Naive B cell (primary cell): ENCODE measurements at places on chromosomes 3 and 15.

DNA sequence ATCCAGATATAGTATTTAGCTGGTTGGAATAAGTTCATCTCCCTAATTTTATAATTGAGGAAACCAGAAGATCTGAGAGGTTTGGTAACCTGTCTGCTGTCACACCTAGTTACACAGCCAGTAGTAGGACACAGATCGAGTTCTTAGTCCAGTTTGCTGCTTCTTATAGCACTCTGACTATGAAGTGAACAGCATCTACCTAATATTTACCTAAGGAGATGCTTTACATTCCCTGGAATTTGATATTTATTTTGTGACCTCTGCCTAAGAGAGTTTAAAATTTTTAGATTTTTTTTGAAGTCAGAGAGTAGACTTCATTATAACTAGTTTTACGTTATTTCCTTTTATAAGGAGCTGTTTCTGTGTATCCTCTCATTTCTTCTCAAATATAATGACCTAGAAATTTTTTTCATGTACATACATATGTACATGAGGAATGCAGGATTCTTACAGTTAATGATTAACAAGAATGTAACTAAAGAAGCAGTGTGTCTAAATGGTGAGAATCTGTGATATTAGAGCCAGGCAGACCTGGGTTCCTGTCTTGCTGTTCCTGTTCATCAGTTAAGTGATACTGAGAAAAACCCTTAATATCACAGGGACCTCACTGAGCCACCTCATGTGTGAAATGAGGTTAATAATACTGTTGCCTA is 4.3 kb downstream of the ARHGEF26 start:
- H3K4me3 ChIP-seq = no peak overlapping the region
- H3K36me3 ChIP-seq = no peaks in the 10 kb centered on the region
- peaks cover 11% of the 10 kb centered on the region for H3K4me1 ChIP-seq
- no peak for DNase-seq

GRCh38 chr3:5006755-5007202 is 27.5 kb downstream of the BHLHE40 start:
- no peaks in the 10 kb centered on the region for H3K27me3 ChIP-seq
- peak; percentile 81 for DNase-seq
- peak overlapping the region; percentile 51 for H3K4me3 ChIP-seq
- peak overlapping the region; percentile 98 for H3K27ac ChIP-seq
- H3K36me3 ChIP-seq = no peaks in the 10 kb centered on the region
- H3K4me1 ChIP-seq = peaks cover 34% of the 10 kb centered on the region

DNA sequence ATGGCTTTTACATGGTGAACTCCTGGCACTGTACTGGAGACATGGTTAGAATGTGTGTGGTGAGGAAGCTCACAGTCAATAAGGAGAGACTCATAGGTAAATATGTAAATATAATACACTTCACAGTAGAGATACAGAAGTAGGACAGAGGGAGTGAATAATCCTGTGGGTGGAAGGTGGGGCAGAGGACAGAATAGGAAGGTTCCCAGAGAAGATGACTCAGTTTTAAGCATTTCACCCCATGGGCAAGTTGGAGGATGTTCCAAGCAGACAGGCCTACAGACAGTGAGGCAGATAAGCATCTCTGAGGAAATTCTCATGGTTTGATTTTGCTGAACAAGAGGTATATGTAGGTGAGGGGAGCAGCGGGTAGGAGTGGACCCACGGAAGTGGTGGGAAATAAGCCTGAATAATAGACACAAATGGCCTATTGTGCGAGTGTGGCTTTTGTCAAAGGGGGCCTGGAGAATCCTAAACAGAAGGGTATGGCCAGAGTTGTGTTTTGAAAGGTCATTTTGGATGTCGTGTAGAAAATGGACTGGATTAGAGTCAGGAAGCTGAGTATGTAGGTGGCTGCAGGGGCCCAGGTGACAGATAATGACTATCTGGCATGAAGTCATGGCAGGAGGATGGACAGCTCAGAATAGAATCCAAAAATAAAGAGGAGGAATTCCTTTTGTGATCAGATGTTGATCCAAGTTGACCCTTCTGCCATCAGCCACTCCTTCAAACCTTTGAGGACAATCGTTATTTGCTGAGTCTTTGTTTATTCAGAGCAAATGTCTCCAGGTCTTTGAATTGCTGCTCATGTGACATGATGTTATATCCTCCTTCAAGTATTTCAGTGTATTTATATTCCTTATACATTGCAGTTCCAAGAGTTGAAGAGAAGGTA is 97.3 kb upstream of the THRB start:
- H3K27ac ChIP-seq = no peak overlapping the region
- H3K27me3 ChIP-seq = peaks cover 9% of the 10 kb centered on the region
- H3K4me3 ChIP-seq = no peak overlapping the region
- H3K36me3 ChIP-seq = no peaks in the 10 kb centered on the region

DNA sequence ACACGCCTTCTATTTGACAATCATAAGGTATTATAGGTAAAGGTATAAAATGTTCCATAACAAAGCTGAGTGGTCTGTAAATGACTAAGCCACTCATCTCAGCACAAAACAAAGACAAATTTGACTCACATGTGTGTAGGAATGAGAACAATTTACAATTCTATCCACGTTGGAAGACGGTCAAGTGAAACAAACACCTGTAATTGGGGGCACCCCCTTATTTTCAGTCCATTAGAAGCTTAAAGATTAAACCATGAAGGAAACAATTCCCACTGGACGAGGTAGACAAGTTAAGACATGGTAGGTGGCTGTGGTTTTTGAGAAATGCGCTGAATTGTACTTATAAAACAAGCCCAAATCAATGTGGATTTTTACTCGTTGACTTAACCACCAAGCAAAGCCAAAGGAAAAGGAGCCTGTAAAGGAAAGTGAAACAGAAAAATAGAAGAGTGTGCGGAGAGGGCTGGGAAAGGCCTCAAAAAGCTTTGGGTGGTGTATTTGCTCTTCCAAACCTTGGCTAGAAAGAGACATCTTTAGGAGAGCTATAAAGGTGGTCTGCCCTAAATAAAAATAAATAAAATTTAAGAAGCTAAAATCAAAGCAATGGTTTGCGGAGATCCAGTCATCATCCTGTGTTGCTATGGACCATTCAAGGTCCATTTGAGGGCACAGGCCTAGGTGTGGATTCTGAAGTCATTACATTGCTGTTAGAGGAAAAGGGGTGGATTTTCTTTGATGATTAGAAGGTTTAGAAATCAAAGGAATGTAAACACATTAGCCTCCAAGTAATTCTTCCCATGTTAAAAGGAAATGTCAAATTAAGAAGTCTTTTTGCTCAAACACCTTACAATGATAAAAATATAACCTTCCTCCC is 135.0 kb downstream of the TFG start:
- no peak for DNase-seq
- H3K4me1 ChIP-seq = no peaks in the 10 kb centered on the region
- no peak overlapping the region for H3K4me3 ChIP-seq
- H3K27me3 ChIP-seq = peaks cover 4% of the 10 kb centered on the region
- no peaks in the 10 kb centered on the region for H3K36me3 ChIP-seq

DNA sequence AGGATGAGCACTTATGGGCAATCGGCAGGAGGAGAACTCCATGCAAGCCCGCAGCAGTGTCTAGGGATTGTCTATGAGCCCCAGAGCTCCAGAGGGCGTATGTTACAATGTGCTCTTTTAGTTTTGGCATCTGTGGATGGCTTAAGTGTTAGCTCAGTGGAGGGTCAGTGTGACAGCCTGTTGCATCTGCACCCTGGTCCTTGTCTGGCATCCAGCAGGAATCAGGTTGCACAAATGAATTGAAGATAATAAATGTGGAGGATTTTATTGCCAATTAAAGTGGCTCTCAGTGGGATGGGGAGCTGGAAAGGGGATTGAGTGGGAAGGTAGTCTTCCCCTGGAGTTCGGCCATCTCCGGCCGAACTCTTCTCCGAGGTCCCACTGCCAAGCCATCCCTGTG is 11.8 kb upstream of the PRICKLE2 start:
- H3K4me3 ChIP-seq = no peak overlapping the region
- H3K36me3 ChIP-seq = no peaks in the 10 kb centered on the region
- no peaks in the 10 kb centered on the region for H3K4me1 ChIP-seq
- no peak for DNase-seq

GRCh38 chr15:23081271-23081670 is 41.9 kb upstream of the TUBGCP5 start:
- H3K27me3 ChIP-seq = peaks cover 15% of the 10 kb centered on the region
- no peaks in the 10 kb centered on the region for H3K4me1 ChIP-seq
- H3K4me3 ChIP-seq = no peak overlapping the region
- no peak for DNase-seq
- no peak overlapping the region for H3K27ac ChIP-seq

- no peak for DNase-seq
- no peak overlapping the region for H3K27ac ChIP-seq
- no peaks in the 10 kb centered on the region for H3K36me3 ChIP-seq
- H3K27me3 ChIP-seq = no peaks in the 10 kb centered on the region
- no peaks in the 10 kb centered on the region for H3K4me1 ChIP-seq
These were observed 33.9 kb upstream of the STT3B start for GRCh38 chr3:31498791-31499190.

DNA sequence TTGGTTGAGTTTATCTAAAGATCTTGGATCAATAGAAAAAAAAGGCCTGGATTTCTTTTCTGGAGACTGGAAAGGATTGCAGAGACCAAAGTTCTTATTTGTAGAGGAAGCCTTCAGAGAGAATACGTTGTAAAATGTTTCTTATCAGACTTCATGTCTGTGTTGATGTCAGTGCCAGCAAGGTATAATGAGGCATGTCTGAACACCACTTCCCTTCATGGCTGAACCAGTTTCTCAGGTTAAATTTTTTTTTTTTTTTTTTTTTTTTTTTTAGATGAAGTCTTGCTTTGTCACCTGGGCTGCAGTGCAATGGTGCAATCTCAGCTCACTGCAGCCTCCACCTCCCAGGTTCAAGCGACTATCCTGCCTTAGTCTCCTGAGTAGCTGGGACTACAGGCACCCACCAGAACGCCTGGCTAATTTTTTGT is 17.8 kb upstream of the ZNF774 start:
- no peak overlapping the region for H3K27ac ChIP-seq
- H3K36me3 ChIP-seq = no peaks in the 10 kb centered on the region
- H3K4me3 ChIP-seq = no peak overlapping the region

GRCh38 chr3:149670742-149671492 is 13.1 kb upstream of the WWTR1 start:
- H3K27me3 ChIP-seq = peaks cover 29% of the 10 kb centered on the region
- no peak overlapping the region for H3K27ac ChIP-seq
- H3K36me3 ChIP-seq = no peaks in the 10 kb centered on the region

GRCh38 chr3:51705276-51706020 is 1.4 kb upstream of the GRM2 start:
- no peaks in the 10 kb centered on the region for H3K27me3 ChIP-seq
- H3K4me3 ChIP-seq = no peak overlapping the region
- peaks cover 28% of the 10 kb centered on the region for H3K4me1 ChIP-seq
- no peak overlapping the region for H3K27ac ChIP-seq

- peaks cover 29% of the 10 kb centered on the region for H3K4me1 ChIP-seq
- H3K27ac ChIP-seq = peak overlapping the region; percentile 89
- H3K4me3 ChIP-seq = peak overlapping the region; percentile 6
- no peak for DNase-seq
- peaks cover 34% of the 10 kb centered on the region for H3K36me3 ChIP-seq
These were observed 54.6 kb downstream of the MCCC1 start for GRCh38 chr3:183044547-183045229.

DNA sequence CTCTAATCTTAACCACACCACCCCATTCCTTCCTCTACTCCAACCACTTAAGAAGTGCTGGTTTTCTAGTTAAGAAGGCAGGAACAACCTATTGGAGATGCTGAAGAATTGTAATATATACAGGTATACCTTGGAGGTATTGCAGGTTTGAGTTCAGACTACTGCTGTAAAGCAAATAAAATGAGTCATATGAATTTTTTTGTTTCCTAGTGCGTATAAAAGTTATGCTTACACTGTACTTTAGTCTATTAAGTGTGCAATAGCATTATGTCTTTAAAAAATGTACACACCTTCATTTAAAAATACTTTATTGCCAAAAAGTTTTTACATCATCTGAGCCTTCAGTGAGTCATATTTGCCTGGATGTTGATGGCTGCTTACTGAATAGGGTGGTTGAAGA is 22.5 kb downstream of the TOPAZ1 start:
- no peak overlapping the region for H3K27ac ChIP-seq
- H3K4me3 ChIP-seq = no peak overlapping the region
- no peaks in the 10 kb centered on the region for H3K36me3 ChIP-seq

GRCh38 chr3:133882986-133883586 is 12.6 kb downstream of the RAB6B start:
- H3K27ac ChIP-seq = no peak overlapping the region
- H3K4me1 ChIP-seq = no peaks in the 10 kb centered on the region
- H3K4me3 ChIP-seq = no peak overlapping the region

DNA sequence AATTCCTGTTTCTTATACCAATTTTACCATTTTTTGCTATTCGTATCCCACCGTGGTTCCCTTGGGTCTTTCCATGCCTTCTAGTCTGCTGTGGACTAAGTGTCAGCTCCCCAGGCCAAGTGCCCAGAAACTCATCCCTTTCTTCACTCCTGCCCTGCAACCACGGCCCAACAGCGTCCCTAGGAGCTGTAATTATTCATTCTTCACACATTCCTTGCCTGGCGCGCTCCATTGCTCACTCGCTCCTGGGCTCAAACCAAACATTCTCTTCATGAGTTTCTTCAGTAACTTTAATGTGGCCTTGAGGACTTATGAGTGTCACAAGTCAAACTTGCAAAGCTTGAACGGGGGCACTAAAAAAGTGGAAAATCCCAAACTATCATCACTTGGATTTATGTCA is 15.7 kb downstream of the GABRB3 start:
- DNase-seq = no peak
- H3K4me3 ChIP-seq = no peak overlapping the region
- no peaks in the 10 kb centered on the region for H3K4me1 ChIP-seq
- no peaks in the 10 kb centered on the region for H3K36me3 ChIP-seq
- no peaks in the 10 kb centered on the region for H3K27me3 ChIP-seq
- H3K27ac ChIP-seq = no peak overlapping the region

DNA sequence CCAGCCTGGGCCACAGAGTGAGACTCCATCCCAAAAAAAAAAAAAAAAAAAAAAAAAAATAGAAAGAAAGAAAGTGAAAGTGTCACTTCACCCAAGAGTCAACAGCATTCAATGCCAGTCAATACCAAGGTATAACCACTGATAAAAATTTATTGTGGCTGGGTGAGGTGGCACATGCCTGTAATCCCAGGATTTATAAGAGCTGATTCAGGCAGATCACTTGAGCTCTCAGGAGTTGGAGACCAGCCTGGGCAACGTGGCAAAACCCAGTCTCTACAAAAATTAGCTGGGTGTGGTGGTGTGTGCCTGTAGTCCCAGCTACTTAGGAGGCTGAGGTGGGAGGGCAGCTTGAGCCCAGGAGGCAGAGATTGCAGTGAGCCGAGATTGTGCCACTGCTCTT is 46.5 kb upstream of the PIK3CB start:
- H3K4me1 ChIP-seq = no peaks in the 10 kb centered on the region
- no peaks in the 10 kb centered on the region for H3K36me3 ChIP-seq
- H3K4me3 ChIP-seq = no peak overlapping the region
- DNase-seq = no peak
- no peak overlapping the region for H3K27ac ChIP-seq
- H3K27me3 ChIP-seq = no peaks in the 10 kb centered on the region
